CMK (cell line): ENCODE measurements at places on chromosomes 4 and X.

GRCh38 chr4:84751707-84752106 lies 168.8 kb downstream of the CDS1 start:
- no peak for DNase-seq

GRCh38 chr4:625631-626161 lies 323 bp downstream of the PDE6B start:
- no peak for DNase-seq

DNA sequence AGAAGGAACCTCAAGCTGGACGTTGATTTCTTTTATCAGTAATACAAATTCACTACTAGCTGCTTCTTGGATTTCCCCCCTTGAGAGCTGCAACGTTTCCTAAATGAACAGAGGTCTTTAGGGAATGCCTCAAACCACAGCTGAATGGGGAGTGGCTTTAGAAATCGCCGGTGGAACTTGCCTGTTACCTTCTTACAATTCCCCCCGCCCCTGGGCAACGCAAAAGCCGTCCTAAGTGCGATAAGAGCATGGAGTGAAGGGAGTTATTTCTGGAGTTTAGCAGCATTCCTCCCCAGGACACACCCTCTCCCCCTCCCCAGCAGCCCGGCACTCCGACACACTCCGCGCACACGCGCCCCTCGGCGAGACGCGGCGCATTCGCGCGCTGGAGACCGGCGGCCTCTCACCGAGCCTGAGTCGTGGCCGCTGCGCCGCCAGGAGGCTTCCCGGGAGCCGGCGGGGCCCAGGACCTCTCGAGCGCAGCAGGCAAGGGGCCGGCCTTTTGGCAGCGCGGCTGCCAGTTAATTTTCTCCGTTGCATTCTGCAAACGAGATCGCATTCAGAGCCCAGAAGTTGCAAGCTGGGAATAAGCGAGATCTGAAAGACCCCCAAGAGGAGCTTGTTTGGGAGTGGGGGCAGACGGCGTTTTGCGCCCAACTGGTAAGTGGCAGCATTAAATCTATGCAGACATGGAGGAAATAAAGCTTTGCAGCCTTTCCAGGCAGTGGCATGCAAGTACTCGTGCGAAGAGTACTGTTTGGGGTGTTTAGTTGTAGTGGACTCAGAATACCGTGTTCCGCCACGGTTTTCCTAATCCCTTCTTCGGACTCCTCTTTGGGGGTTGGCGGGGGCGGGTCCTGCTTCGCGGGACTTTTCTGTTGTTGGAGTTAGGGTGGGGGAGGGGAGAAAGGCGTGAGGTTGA lies 134.7 kb downstream of the PALLD start:
- DNase-seq, result no peak

- DNase-seq, result no peak
These were observed 3.4 kb upstream of the HOPX start for GRCh38 chr4:56684320-56685050.

DNA sequence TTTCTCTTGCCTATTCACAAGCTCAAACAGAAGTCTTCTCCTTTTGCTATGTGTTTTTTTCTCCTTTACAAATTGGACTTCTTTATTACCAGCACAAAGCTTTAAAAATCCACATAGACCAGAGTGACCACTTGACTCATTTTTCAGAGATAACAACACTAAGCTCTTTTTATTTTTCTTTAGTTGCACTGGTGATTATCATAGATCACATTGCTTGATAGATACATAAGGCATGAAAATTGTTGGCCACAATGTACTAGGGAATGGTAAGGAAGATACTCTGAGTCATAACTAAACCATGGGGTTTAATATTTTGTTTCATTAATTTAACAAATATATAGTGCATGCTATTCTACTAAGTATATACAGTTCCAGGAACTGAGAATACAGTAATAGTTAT lies 159.0 kb downstream of the GASK1B start:
- no peak for DNase-seq

- no peak for DNase-seq
These were observed 103.6 kb downstream of the PRKX start for GRCh38 chrX:3609810-3610209.

DNA sequence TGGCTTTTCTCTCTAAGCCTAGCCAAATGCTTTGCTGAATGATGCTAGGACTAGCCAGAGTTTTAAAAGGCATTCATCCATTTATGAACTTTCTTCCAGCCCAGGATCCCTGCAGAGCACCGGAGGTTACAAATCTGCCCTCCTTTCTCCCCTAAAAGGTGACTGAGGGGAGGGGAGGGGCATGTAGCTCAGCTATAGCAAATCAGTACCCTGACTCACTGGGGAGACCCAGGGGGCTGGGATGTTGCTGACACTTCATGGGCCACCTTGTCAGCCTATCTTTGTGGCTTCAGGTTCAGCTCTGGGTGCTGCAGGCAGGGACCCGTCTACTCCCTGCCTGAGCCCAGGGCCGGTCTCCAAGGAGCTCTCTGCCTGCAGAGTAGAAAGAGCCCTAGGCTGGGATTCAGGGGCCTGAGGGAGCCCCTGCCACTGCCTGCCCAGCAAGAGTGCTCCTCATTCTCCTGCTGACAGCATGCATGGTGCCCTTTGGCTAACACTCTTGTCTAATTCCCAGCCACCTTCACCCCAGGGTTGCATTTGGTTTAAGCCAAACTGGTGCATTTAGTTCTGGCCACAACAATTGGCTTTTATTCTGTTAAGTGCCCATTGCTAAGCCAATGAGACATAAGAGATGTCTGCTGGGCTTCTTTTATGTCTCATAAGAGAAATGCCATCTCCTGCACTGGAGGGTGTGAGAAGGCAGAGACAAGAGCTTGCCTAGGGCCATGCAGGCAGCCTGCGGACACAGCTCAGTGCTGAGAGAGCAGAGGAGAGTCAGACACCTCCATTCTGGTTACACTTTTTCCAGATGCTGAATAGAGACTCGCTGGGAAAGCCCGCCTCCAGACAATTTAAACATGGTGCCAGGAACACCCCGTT lies 11.9 kb upstream of the UBA6 start:
- DNase-seq, result no peak
